ENCODE measurements at places on chromosomes 4 and X. TPM values are rescaled to one million over a fixed set of nuclear protein-coding genes. Genes with fewer than 3 reads are reported as not detected.

The OGT gene
- total RNA-seq, result 252 TPM

The MAGEA4 gene
- total RNA-seq, result not detected

The GPC4 gene
- not detected for total RNA-seq

The AMER1 gene
- 3.7 TPM for total RNA-seq

The PDE5A gene
- total RNA-seq, result not detected

The ERVMER34-1 gene
- total RNA-seq, result not detected

The MCF2 gene
- total RNA-seq, result 0.32 TPM

The SNCA gene
- total RNA-seq, result 3.8 TPM

The PNCK gene
- total RNA-seq, result 0.58 TPM

The CT47B1 gene
- not detected for total RNA-seq

The HSFX4 gene
- not detected for total RNA-seq

The SOX3 gene
- total RNA-seq, result not detected

The FGB gene
- not detected for total RNA-seq

The LRP2BP gene
- 0.97 TPM for total RNA-seq

The ZNF280C gene
- total RNA-seq, result 5.0 TPM

Data from activated CD8-positive, alpha-beta T cell treated with anti-CD3 and anti-CD28 coated beads, Interleukin-2, amount 10 ng/mL, durations not matched to agents 7 days and 5 days (primary cell).